ENCODE measurements at places on chromosomes 2 and 18.

GRCh38 chr2:62334440-62335058 lies 138.6 kb downstream of the B3GNT2 start:
- H3K36me3 ChIP-seq: no peaks in the 10 kb centered on the region
- peaks cover 11% of the 10 kb centered on the region for H3K4me1 ChIP-seq
- H3K4me3 ChIP-seq: no peak overlapping the region
- H3K27me3 ChIP-seq: no peaks in the 10 kb centered on the region

GRCh38 chr18:63619661-63620060 lies 24.4 kb downstream of the SERPINB4 start:
- no peak overlapping the region for H3K27ac ChIP-seq
- H3K4me3 ChIP-seq: no peak overlapping the region
- H3K4me1 ChIP-seq: no peaks in the 10 kb centered on the region
- no peak for ATAC-seq
- H3K27me3 ChIP-seq: no peaks in the 10 kb centered on the region

DNA sequence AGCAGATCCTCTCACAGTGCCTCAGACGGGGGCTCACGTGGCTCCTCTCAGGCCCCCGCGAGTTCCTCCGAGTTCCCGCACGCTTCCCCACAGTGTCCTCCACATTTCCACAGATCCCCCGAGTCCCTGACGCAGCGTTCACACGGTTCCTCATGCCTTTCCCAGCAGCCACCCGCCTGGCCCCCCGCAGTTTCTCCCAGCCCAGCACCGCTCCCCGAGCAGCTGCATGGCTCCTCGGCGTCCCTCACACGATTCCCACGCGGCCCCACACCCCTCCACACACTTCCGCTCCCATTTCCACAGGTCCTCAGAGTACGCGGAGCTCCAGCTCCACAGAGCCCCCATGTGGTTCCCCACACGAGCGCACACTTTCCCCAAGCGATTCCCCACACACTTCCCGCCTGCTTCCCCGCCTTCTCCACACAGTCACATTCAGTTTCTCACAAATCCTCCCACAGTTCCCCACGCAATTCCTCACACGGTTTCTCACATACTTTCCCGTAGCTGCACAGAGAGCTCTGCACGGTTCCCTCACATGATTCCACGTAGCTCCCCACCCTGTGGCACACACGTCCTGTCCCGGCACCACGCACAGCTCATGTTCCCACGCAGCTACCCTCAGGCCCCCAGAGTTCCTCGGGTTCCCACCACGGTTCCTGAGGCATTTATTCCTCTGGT lies 39.9 kb downstream of the KIF1A start:
- no peaks in the 10 kb centered on the region for H3K27me3 ChIP-seq
- no peaks in the 10 kb centered on the region for H3K4me1 ChIP-seq
- H3K36me3 ChIP-seq: no peaks in the 10 kb centered on the region
- ATAC-seq: no peak

DNA sequence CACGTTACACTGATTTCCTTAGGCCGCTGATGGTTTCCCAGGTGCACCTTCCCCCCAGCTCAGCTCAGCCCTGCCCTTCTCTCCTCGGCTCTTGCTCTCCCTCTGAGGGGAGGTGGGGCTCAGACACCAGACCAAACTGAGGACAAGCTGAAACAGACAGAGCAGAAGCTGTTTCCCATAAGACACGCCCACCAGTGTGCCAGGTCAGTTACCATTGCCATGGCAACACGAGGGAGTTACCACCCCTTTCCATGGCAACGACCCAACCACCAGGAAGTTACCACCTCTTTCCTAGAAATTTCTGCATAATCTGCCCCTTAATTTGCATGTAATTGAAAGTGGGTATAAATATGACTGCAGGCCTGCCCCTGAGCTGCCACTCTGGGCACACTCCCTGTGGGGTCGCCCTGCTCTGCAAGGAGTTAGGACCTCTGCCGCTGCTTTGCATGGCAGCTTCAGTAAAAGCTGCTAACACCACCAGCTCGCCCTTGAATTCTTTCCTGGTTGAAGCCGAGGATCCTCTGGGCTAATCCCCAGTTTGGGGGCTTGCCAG lies 120.9 kb upstream of the SMIM21 start:
- H3K4me1 ChIP-seq: no peaks in the 10 kb centered on the region
- no peaks in the 10 kb centered on the region for H3K36me3 ChIP-seq
- no peak for ATAC-seq
- no peak overlapping the region for H3K27ac ChIP-seq
- H3K4me3 ChIP-seq: no peak overlapping the region

GRCh38 chr2:5664278-5664681 lies 27.9 kb upstream of the SOX11 start:
- no peak overlapping the region for H3K4me3 ChIP-seq
- no peaks in the 10 kb centered on the region for H3K36me3 ChIP-seq
- no peaks in the 10 kb centered on the region for H3K27me3 ChIP-seq
- H3K4me1 ChIP-seq: no peaks in the 10 kb centered on the region
- ATAC-seq: no peak

DNA sequence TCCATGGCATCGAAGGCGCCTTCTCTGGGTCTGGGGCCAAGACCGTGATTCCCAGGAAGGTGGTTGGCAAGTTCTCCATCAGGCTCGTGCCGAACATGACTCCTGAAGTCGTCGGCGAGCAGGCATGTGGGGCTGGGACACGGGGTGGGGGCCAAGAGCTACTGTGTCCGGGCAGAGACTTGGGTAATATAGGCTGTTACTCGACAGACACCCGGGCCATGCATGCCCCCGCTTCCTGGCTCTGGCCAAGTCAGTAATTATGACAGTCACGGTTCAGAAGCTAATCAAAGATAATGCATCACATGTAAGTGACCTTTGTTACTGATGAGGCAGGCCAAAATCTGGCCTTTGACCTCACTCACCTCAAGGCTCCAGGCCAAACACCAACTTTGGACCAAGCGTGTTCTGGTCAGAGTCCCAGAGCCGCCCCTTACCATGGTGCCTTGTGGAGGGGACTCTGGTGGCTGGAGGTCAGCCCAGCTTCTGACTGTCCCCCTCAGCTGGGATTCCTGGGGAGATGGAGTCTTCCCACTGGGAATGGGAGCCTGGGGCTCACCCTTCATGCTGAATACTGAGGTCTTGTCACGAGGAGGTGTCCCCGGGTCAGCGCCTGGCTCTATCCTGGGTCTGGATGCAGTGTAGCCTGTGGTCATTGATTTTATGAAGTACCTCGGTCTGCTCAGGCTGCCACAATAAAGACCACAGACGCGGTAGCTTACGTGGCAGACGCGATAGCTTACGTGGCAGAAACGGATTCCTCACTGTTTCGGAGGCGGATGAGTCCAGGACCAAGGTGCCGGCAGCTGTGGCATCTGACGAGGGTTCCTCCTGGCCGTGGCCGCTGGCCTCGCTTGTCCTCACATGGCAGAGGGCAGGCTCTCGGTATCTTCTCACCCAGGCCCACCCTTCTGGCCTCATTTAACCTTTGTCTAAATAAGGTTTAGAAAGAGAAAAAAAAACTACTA lies 17.7 kb upstream of the CNDP1 start:
- H3K27me3 ChIP-seq: no peaks in the 10 kb centered on the region
- no peak overlapping the region for H3K27ac ChIP-seq
- ATAC-seq: no peak
- no peaks in the 10 kb centered on the region for H3K4me1 ChIP-seq
- no peak overlapping the region for H3K4me3 ChIP-seq

DNA sequence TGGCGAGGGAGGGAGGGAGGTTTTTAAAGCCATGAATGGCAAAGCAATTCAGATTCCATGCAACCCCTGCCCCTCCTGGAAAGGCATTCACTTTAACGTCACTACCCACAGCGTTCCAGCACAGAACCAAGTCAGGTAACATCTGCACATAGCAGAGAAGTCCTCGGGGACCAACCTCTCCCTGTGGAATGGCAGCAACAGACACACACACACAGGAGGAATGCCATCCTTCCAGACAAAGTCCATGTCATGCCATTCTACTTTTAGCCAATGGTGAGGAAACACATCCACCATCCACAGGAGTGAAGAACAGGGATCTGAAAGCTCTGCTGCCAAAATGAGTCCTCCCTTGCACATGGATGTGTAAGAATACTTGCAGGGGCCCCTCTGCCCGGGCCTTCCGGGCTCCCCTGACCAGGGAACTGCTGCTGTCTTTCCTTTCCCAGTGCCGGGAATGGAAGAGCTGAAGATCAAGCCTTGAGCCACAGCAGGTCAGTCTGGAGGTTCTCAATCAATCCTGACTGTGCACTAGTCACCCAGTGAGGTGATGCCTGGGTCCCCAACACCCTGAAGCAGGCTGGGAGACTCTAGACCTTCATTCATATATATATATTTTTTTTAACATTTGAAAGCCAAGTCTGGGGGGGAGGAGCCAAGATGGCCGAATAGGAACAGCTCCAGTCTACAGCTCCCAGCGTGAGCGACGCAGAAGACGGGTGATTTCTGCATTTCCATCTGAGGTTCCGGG lies 63.7 kb downstream of the UXS1 start:
- H3K36me3 ChIP-seq: peaks cover 38% of the 10 kb centered on the region
- peaks cover 5% of the 10 kb centered on the region for H3K4me1 ChIP-seq
- no peaks in the 10 kb centered on the region for H3K27me3 ChIP-seq
- ATAC-seq: no peak

GRCh38 chr2:54271189-54271588 lies 15.2 kb upstream of the TSPYL6 start:
- peaks cover 20% of the 10 kb centered on the region for H3K4me1 ChIP-seq
- ATAC-seq: peak; percentile 51
- H3K27me3 ChIP-seq: no peaks in the 10 kb centered on the region
- H3K27ac ChIP-seq: peak overlapping the region; percentile 82

DNA sequence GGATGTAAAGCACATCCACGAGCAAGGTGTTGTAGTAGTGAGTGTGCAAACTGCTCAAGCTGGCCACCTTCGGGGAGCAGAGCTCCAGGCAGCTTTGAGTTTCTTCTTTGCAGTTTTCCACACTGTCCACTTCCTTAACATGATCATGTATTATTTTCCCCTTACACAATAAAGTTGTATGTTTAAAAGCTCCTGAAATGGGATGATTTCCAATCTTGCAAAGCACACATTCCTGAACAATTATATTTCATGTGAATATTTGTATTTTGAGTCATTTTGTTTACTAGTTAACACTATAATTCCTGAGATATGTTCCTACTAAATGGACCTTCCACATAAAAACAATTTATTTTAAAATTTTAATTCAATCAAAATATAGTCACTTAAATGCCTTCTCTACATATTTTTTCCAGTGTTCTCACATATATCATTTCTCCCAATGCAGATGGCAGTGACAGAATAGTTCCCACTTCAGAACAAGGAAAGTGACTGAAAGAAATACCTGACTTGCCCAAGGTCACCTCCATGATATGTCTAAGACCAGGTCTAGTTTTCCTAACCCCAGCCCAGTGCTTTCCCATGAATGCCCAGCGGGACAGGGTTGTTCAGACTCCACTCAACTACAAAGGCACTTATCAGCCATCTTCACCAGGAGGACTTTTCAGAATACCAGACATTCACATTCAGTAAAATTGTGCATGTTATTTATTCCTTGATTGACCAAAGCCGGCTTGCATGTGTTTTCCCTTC lies 5.5 kb downstream of the CYB5A start:
- no peak overlapping the region for H3K4me3 ChIP-seq
- no peaks in the 10 kb centered on the region for H3K27me3 ChIP-seq
- ATAC-seq: no peak

DNA sequence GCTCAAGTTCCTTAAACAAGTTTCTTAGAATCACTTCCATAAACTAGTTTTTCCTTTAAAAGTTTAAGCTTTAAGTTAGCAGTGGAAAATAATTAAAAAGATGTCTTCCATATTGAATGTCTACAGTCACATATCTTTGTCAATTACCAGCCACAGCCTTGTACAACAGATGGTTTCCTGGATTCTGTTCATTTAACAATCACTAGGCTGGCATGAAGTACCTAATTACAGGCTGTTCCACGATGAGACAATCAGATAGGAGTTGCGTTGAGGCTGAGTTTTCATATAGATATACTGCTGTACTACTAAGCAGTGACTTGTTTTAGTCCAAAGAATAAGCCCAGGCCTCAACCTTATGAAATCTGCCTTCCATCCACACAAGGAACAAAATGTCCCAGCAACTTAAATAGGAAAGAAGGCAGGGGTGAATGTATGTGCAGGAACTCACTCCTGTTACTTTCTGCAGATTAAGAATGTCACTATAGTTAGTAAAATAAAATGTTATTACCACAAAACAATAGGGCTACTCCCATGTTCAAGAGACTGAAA lies 131.0 kb downstream of the ZAP70 start:
- H3K4me1 ChIP-seq: peaks cover 42% of the 10 kb centered on the region
- ATAC-seq: no peak
- H3K36me3 ChIP-seq: peaks cover 50% of the 10 kb centered on the region
- H3K27me3 ChIP-seq: no peaks in the 10 kb centered on the region

DNA sequence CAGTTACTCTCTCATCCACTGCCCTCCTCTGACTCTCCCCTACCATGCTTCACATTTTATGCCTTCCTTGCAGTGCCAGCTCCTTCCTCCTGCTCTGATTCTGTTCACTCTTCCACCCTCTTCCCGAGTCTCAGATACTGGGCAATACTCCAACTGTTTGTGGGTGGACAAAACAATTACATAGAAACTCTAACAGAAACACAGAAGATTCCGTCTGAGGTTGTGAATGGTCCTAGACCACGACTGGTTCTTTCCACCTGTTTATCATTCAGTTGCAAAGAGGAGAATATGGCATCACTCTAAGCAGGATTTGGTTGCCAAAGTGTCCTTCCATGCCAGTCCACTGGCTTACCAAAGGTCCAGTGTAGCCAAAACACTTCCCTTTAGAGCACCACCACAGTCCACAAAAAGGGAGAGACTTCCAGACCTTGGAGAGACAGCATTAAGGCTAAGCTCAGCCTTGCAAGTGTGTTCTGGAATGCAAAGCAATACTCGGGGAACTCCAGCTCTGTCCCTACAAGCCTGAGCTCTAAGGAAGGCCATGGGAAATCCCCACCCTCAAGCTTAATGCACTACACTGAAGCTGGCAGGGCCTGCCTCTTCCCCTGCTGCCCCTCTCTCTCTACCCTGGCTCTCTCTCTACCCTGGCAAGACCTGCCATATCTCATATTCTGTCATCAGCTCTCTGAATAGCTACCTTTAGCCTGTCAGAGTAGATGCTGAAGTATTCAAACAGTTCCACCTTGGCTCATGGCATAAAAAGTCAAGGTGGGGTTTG lies 33.6 kb upstream of the RND3 start:
- H3K36me3 ChIP-seq: no peaks in the 10 kb centered on the region
- H3K27me3 ChIP-seq: no peaks in the 10 kb centered on the region
- no peak overlapping the region for H3K4me3 ChIP-seq
- H3K4me1 ChIP-seq: no peaks in the 10 kb centered on the region

GRCh38 chr2:37569131-37569823 lies 102.2 kb downstream of the CDC42EP3 start:
- ATAC-seq: no peak
- no peaks in the 10 kb centered on the region for H3K27me3 ChIP-seq
- no peak overlapping the region for H3K27ac ChIP-seq
- H3K4me3 ChIP-seq: no peak overlapping the region
- peaks cover 28% of the 10 kb centered on the region for H3K4me1 ChIP-seq

GRCh38 chr2:69059731-69060290 lies 46.8 kb downstream of the ANTXR1 start:
- no peaks in the 10 kb centered on the region for H3K4me1 ChIP-seq
- H3K27ac ChIP-seq: no peak overlapping the region
- H3K27me3 ChIP-seq: peaks cover 86% of the 10 kb centered on the region
- no peaks in the 10 kb centered on the region for H3K36me3 ChIP-seq

All from stimulated activated memory B cell treated with anti-CD40 and anti-IgM and Interleukin-4, amounts not matched to agents 10 μg/mL and 1 μg/mL and 100 μg/mL, for 72 hours (primary cell).